Astrocyte of the spinal cord (primary cell): ENCODE measurements at places on chromosomes 3 and 15.

GRCh38 chr3:30426293-30426993 is 180.0 kb upstream of the TGFBR2 start:
- DNase-seq, result peak; percentile 78

GRCh38 chr15:91824256-91824655 is 29.3 kb upstream of the SLCO3A1 start:
- no peak for DNase-seq

DNA sequence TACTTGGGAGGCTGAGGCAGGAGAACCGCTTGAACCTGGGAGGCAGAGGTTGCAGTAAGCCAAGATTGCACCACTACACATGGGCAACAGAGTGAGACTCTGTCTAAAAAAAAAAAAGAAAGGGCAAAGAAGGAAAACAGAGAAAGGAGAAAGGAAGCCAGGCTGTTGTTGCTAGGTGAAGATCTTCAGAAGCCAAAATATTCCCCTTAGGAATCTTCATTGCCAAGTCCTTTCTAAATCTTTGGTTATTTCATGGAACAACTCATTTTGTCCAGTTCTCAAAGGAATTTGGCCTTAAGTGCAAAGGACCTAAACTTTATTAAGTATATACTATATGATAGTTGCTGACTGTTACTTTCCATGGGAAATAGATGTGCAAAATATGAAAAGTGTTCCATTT is 59.2 kb upstream of the OSBPL11 start:
- no peak for DNase-seq

DNA sequence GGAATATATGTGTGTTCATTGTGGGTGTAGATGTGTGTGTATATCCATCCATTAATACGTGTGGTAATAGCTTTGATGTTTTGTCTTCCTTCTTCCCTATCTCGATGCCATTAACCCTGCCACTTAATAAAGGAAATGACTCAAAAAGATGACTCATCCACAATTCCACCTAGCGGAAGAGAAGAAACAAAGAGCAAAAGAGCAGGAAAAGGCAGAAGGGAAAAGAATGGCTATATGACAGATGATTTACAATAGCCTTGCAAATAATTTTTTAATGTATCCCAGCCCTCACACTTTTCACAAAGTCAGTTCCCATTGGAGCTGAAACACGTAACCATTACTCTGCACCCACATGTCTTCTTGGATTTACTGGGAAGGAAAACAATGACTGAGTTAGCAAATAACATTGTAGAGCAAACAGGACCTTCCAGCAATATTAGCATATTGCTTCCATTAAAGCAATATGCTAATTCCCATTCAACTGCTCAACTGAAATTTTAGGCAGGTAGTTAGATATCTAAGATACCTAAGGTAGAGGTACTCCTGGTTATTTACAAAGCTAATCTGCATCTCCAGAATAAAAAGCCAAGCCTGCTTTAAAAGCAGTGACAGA is 197.2 kb downstream of the KCNAB1 start:
- peak; percentile 48 for DNase-seq

DNA sequence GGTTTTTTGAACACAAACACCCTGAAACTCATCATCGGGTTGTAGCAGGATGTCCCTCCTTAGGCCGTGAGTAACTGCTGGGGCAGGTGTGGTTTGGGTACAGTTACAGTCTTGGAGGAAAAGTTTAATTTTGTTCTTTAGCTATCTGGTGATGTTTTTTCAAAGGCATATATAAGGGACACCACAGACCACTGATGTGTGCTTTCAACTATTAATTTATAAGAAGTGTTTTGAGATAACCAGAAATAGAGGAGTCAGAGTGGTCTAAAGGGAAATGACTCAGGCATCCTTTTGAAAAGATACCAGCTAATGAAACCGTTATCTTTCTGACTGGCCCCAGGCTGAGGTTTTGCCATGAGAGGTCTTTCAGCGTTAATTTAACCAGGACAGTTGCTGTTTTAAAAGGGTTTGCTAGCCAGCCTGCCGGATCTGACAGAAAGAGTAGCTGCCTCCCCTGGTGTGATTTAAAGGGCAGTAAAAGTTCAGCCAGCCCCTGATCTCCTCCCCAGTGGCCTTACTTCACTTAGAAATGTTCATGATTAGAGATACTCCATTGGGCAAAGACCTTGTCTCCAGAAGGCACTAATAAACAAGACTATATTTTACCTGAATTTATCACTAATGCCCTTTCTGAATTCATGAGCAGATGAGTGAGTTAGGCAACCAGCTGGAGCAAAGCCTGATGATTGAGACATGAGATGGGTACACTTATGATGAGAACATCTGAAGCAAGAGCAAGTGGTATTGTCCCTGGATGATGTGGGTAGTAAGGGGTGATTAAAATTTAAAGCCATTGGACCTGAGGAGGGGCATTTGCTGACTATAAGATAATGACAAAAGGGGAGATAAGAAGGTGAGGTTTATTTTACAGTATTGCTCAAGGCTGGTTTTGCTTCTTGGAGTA is 482.5 kb upstream of the TBL1XR1 start:
- peak; percentile 77 for DNase-seq

DNA sequence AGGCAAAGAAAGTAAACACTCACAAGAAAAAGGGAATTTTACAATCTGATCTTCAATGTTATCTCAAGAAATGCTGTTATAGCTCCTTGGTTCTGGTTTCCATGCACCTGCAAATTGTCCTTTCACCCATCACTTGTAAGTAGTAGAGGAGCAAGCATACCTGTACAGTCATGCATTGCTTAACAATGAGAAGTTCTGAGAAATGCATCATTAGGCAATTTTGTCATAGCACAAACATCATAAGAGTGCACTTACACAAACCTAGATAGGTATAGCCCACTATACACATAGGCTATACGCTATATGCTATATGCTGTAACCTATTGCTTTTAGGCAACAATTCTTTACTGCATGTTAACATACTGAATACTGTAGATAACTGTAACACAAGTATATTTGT is 672.3 kb downstream of the FHIT start:
- DNase-seq, result no peak

- no peak for DNase-seq
Measured at GRCh38 chr3:38151667-38152265, 13.3 kb downstream of the MYD88 start.

GRCh38 chr15:100245855-100246254 is 95.9 kb downstream of the ADAMTS17 start:
- no peak for DNase-seq

DNA sequence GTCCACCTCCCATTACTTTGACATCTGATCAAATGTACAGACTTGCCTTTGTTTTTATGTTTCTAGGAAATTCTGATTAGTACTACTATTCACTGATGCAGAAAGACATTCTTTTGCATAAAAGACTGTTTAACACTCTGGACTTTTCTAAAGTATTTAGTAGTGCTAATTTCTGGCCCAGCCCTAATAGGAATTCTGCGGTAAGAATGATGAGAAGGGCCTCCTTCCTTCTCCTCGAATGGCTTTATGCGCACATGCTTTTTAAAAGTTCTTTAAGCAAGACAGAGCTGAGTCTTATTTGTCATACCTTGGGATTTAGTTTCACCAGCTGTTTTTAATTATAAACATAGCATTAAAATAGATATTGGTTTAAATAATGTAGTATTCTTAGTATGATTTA is 192.3 kb upstream of the RBMS3 start:
- DNase-seq, result no peak

DNA sequence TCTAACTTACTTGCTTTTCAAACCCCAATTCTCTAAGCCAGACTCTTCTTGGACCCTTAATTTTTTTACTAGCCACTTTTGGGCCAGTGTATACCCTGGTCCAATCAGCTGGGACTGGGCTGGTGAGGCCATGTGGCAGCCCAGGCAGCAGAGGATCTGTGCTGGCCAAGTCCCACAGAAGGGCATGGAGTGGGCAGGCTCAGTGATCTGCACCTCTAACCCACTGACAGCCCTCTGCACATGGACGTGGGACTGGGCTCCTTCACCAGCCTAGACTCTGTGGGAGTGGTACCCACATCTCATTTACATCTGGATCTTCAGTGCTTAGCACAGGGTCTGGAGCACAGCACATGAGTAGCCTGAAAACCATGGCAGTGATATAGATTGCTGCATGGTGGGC is 56.1 kb upstream of the PRR23C start:
- DNase-seq, result no peak

DNA sequence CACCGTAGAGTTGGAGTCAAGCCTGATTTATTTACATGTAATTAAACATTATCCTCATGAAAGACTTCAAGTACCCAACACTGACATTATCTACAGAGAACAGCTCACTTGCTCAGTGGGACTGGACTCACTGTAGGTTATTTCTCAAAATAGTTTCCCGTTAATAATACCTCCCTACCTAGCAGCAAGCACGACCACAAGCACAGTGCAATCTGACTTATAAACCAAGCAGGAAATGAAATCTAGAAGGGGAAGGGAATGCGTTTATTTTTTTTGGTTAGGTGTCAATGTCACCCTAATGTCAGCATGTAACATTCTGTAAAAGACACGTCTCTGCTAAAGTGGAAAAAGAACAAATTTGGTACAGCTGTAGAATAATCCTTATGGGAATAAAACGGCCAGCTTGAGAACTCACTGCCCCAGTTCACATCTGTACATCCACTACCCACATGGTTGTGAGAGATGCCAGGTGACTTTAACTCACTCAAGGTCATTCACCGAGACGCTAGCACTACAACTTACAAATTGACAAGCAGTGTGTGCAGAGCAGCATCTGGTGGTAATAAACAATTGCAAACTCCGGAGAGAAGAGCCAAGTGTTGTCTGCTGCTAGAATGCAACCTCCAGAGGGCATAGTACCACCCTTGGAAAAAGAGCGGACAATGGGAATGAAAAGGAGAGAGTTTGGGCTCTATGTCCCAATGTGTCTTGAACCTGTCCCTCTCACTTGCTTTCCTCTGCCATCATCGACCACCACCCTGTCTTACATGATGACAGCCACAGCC is 242.5 kb downstream of the CADPS start:
- DNase-seq, result no peak

- DNase-seq, result peak; percentile 69
Measured at GRCh38 chr15:101242160-101242998, 9.5 kb downstream of the CHSY1 start.

DNA sequence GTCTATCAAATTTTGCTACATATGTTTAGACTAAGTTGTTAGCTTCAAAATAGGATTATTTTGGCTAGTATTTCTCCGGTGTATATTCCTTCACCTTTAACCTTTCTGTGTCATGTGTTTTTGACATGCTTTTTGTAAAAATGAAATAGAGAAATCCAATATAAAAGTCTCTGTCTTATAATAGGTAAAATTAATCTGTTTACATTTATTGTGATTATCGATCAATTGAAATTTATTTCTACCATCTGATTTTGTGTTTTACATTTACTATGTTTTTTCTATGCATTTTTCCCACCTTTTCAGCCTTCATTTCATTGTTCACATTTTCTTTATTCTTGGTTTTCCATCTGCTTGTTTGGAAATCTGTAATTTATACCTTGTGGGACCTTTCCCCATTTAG is 11.7 kb upstream of the LHFPL4 start:
- DNase-seq, result no peak

GRCh38 chr3:5116538-5116937 is 5.6 kb upstream of the ARL8B start:
- DNase-seq, result no peak

DNA sequence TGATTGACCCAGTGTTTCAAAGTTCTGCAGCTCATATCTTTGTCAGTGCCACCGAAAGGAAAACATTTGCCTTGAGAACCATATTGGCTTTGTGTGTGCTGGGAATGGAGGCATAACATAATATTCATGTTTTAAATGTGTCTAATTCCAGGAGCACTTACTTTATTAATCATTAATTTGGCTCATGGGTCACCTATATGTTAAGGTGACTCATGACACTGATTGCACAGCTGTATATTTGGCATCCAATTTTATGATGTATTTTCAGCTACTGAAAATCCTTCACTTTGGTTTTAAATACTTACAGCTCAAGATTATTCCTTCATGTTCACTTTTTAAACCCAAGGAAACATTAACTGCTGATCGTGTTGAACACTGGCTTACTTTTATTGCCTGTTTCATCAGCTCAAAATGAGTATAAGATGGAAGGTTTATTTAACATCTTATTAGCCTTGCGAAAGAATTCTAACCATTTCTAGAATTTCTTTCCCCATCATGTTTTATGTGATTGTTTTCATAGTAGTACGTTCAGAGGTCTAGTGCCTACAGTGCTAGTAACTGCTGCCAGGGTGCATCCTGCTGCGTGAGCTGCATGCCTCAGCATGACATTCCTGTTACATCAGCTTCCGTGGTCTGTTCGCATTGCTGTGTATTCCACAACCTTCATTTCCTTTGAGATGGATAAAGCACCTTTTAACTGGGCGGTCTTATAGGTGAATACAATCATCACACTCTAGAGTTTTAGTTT is 63.7 kb downstream of the LRCH3 start:
- peak; percentile 98 for DNase-seq

DNA sequence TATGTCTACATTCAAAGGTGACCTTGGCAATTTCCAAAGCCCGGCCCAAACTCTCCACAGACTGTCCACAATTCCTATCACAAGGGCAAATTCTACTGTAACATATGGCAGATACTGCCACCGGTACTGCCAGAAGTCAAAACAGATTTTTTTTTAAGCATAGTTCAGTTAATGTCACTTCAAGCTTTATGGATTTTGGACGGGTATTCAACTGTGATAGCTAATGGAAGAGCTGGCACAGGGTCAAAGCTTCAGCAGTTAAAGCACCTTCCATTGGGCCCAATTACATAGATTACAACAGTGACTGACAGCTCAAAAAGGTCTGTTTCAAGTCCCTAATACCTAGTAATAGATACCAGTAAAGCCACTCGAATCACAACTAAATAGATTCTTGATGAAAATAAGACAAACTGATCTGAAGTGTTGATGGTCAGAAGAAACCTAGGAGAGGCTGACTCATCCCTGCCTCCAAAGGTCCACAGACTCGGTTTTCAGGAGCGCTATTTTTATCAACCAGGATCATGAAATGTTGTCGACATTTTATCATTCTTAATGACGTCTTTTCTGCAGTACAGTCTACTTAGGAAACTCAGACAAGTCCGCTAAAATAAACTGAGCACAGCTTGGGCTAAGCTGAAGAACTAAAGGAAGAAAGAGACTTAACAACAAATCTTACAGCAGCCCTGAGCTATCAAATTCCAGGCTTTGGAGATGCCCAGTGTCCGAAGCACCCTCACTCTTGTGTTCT is 38.7 kb downstream of the ANXA2 start:
- peak; percentile 88 for DNase-seq

GRCh38 chr3:170907637-170908234 is 701 bp downstream of the EIF5A2 start:
- DNase-seq, result peak; percentile 33

DNA sequence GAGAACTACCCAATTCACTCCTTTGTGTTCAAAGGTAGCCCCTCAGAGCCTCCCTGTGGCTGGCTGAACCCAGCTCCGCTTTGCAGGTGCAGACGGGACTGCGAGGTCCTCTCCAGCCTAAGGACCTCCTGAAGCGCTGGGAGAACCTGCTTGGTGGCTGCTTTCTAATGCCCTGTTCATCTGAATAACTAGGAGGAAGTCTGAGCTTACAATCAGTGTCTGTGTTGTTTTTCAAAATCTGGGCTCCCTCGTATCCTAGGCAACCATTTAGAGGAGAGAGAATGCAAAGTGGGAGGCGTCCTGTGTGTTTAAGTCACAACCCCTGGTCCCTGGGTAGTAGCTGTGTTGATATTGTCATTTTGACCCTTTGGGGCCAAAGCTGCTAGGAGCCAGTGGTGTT is 99.9 kb downstream of the GABRG3 start:
- DNase-seq, result no peak
